HFFc6 (cell line): ENCODE measurements at places on chromosomes 11 and 22. TPM values are rescaled to one million over a fixed set of nuclear protein-coding genes. Genes with fewer than 3 reads are reported as not detected.

GRCh38 chr11:11089805-11090204, 232.0 kb upstream of the ZBED5 start:
- DNase-seq: no peak
- no peak overlapping the region for H3K27ac ChIP-seq
- peaks cover 10% of the 10 kb centered on the region for H3K27me3 ChIP-seq

GRCh38 chr22:47301820-47302475, 539.5 kb downstream of the TBC1D22A start:
- H3K27ac ChIP-seq: no peak overlapping the region
- H3K36me3 ChIP-seq: no peaks in the 10 kb centered on the region
- no peak for DNase-seq
- H3K27me3 ChIP-seq: no peaks in the 10 kb centered on the region; the same call in none of the 2 replicates
- no peak overlapping the region for H3K4me3 ChIP-seq
- H3K4me1 ChIP-seq: peaks cover 2% of the 10 kb centered on the region; the same call in 1 of the 2 replicates

GRCh38 chr11:92322225-92322624, 97.6 kb downstream of the FAT3 start:
- DNase-seq: peak; percentile 65
- peaks cover 17% of the 10 kb centered on the region for H3K4me1 ChIP-seq
- no peaks in the 10 kb centered on the region for H3K27me3 ChIP-seq

DNA sequence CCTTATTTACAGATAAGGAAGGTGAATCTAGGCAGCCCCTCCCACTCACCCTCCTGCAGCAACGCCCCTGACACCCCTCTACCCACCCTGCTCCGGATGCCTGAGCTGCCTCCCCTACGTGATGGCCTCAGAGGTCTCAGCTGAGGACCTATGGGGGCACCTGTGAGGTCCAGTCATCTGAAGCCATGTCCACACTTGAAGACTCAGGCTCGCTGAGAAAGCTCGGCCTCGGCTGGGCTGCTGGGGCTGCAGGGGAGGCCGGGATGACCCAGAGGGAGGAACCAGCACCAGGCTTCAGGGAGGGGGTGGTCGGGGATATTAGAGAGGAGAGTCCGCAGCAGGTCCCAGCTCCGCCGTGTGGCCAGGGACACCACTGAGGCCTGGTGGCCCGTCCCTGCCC, 92.8 kb downstream of the BRD1 start:
- no peak for DNase-seq
- H3K4me3 ChIP-seq: no peak overlapping the region
- peaks cover 10% of the 10 kb centered on the region for H3K27me3 ChIP-seq
- no peaks in the 10 kb centered on the region for H3K4me1 ChIP-seq

Gene MAPK12
- 34.7 to 44.2 TPM (median 39.5 TPM) in 3 replicates for total RNA-seq

- H3K36me3 ChIP-seq: peaks cover 23% of the 10 kb centered on the region
- no peak overlapping the region for H3K4me3 ChIP-seq
- no peak overlapping the region for H3K27ac ChIP-seq
- peaks cover 2% of the 10 kb centered on the region; the same call in 1 of the 2 replicates for H3K27me3 ChIP-seq
- H3K4me1 ChIP-seq: peaks cover 9% of the 10 kb centered on the region; the same call in 1 of the 2 replicates
- DNase-seq: no peak
Observed at GRCh38 chr22:26462051-26462450, 21.5 kb downstream of the HPS4 start.

GRCh38 chr11:100940111-100940510, 189.5 kb downstream of the PGR start:
- no peak overlapping the region for H3K4me3 ChIP-seq
- no peak overlapping the region for H3K27ac ChIP-seq
- no peaks in the 10 kb centered on the region for H3K27me3 ChIP-seq
- peaks cover 5% of the 10 kb centered on the region; the same call in 1 of the 2 replicates for H3K4me1 ChIP-seq

GRCh38 chr22:45968751-45969413, 8.1 kb downstream of the WNT7B start:
- DNase-seq: peak; percentile 70
- H3K27me3 ChIP-seq: peaks cover 20% of the 10 kb centered on the region
- no peaks in the 10 kb centered on the region for H3K36me3 ChIP-seq

DNA sequence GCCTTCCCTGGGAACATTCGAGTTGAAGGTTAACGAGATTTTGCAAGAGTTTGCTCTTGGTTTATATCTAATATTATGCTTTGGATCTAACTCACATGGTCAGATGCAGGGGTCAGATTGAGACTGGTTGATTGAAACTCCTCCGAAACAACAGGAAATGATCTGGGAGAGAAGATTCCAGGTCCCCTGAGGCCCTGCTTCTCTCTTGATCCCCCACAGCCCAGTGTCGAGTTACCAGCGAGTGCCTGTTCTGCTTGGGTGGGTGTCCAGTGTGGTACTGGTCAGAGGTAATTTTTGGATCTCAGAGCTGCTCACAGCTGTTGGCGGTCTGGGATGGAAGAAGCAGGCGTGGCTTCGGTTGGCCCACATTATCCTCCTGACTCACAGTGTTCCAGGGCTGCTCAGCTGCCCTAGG, 9.2 kb downstream of the FBLN1 start:
- H3K4me1 ChIP-seq: peaks cover 79% of the 10 kb centered on the region
- H3K4me3 ChIP-seq: peak overlapping the region; percentile 76

- no peak overlapping the region for H3K27ac ChIP-seq
- no peak overlapping the region for H3K4me3 ChIP-seq
- no peaks in the 10 kb centered on the region for H3K36me3 ChIP-seq
- DNase-seq: no peak
- peaks cover 3% of the 10 kb centered on the region for H3K27me3 ChIP-seq
Observed at GRCh38 chr11:129530154-129530895, 154.7 kb downstream of the BARX2 start.

DNA sequence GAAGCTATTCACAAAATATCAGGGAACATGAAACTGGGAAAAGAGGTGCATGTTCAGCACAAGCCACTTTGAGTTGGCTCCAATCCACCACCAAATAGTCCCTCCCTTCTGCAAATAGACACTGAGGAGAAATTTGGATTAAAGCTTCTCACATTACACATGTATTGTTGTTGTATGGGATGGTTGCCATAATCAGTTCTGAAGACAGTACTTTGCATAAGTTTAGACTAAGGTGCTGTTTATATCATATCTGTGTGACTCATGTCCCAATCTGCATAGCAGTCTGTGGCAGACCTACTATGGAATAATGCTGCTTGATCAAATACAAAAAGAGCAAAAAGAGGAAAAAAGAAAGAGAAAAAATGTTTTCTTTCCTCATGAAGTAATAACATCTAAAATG, 376.7 kb upstream of the DDI1 start:
- H3K4me3 ChIP-seq: no peak overlapping the region
- no peaks in the 10 kb centered on the region; the same call in 1 of the 2 replicates for H3K27me3 ChIP-seq
- H3K27ac ChIP-seq: no peak overlapping the region
- H3K4me1 ChIP-seq: peaks cover 30% of the 10 kb centered on the region

Gene TMEM179B
- 48.8 to 61.3 TPM (median 60.8 TPM) in 3 replicates for total RNA-seq

Gene DDTL
- 0.45 to 0.51 TPM (median 0.47 TPM) in 3 replicates for total RNA-seq

GRCh38 chr22:25192406-25192805, 7.3 kb upstream of the CRYBB3 start:
- no peak for DNase-seq
- no peak overlapping the region for H3K4me3 ChIP-seq
- H3K36me3 ChIP-seq: no peaks in the 10 kb centered on the region; the same call in 1 of the 2 replicates

Gene CSF2RB
- 0.67 to 3.1 TPM (median 1.1 TPM) in 3 replicates for total RNA-seq

DNA sequence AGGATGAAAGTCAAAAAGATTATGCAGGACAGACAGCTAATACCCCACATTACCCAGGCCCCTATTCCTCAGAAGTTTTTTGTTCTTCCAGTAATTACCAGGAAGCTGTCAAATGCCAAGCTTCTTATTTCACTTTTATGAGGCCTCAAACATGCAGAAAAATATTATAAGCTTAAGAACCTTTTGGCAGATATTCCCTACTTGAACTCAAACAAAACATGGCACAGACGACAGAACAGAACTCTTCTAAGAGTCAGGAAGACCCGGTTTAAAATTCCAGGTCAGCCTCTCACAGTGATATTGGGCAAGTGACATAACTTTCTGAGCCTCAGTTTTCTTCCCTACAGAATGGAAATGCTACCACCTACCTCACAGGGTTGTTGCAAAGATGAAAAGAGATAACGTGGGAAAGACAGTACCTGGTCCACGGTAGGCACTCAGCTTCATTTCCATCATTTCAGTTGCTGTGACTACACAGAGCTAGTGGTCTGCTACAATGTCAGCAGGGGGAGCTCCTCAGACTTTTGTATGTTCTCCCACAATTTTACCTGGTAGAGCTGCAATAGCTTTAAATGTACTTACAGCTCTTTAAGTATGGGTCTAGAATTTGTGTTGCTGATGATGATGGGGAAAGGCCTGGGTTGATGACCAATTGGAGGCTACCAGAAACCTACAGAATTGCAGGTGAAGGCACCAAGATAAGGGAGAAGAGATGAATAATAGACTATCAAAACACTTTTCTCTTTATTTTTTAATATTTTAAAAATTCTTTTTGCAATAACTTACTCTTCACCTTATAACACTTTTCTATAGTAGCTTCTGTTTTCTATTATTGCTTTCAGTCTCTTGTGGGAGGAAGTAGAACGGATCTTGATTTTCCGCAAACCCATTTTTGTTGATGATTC, 98.3 kb upstream of the CHRM4 start:
- no peak overlapping the region; the same call in 1 of the 2 replicates for H3K4me3 ChIP-seq
- peak; percentile 39 for DNase-seq
- H3K4me1 ChIP-seq: peaks cover 29% of the 10 kb centered on the region
- 0 out of 2 replicates have a peak, but pooled peaks cover 4% of the 10 kb centered on the region for H3K36me3 ChIP-seq
- peak overlapping the region; percentile 37; the same call in 1 of the 2 replicates for H3K27ac ChIP-seq

DNA sequence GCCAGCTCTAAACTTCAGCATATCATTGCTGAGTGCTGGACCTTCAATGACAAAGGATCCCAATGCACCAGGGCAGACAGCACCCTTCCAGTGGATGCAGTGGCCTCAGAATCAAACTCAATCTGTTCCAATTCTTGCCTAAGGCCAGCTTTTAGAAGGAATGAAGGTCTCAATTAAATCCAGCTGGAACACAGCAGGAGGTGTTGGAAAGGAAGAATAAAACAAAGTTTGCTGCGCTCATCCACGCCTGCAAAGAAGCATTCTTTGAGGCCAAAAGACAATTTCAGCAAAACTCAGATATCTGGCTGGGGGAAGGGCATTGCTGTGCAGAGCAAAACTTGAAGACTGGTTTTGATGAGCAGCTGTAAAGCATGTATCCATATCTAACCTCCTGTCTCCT, 120.7 kb downstream of the CCDC81 start:
- H3K36me3 ChIP-seq: no peaks in the 10 kb centered on the region
- H3K4me3 ChIP-seq: no peak overlapping the region
- peaks cover 10% of the 10 kb centered on the region for H3K4me1 ChIP-seq
- DNase-seq: no peak

- H3K4me1 ChIP-seq: peaks cover 58% of the 10 kb centered on the region
- H3K4me3 ChIP-seq: no peak overlapping the region
- peaks cover 1% of the 10 kb centered on the region; the same call in 1 of the 2 replicates for H3K27me3 ChIP-seq
- no peaks in the 10 kb centered on the region; the same call in 1 of the 2 replicates for H3K36me3 ChIP-seq
Observed at GRCh38 chr22:26555478-26555877, 34.5 kb downstream of the TPST2 start.

Gene ZFP91
- 45.3 to 61.7 TPM (median 48.4 TPM) in 3 replicates for total RNA-seq

Gene RIC3
- total RNA-seq: not detected in 2 replicates

DNA sequence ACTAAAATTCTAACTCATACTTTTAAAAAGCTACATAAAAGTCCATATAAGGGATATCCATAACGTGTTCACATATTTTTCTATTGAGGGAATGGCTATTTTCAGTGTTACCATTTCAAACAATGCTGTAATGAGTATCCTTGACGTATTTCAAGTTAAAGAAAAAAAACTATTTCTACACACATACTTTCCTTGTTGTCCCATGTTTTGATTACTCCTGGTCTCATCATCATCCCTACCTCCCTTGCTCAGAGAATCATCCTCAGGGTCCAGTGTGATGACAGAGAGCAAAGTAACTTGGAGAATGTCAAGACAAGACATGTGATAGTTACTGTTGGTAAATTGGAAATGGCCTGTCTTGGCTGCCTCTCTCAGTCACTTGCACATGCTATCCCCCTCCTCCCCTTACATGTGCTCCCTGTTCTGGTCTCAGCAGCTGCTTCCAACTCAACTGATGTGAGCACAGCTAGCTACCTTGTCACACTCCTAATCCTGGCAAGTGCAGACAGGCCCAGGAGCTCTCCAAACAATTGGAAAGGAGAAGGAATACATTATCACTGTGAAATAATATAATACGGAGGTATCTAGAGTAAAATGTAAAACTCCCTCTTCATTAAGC, 21.8 kb downstream of the NUMA1 start:
- no peaks in the 10 kb centered on the region for H3K27me3 ChIP-seq
- H3K4me3 ChIP-seq: peak overlapping the region; percentile 35
- H3K36me3 ChIP-seq: peaks cover 19% of the 10 kb centered on the region
- peak overlapping the region; percentile 88 for H3K27ac ChIP-seq
- peaks cover 20% of the 10 kb centered on the region for H3K4me1 ChIP-seq

GRCh38 chr11:9740202-9740883, 76.5 kb downstream of the SWAP70 start:
- no peak overlapping the region for H3K27ac ChIP-seq
- no peak overlapping the region; the same call in 1 of the 2 replicates for H3K4me3 ChIP-seq
- DNase-seq: no peak
- H3K4me1 ChIP-seq: peaks cover 19% of the 10 kb centered on the region
- peaks cover 53% of the 10 kb centered on the region for H3K36me3 ChIP-seq
- H3K27me3 ChIP-seq: no peaks in the 10 kb centered on the region

GRCh38 chr22:19825904-19826618, 28.6 kb downstream of the GNB1L start:
- no peak overlapping the region for H3K27ac ChIP-seq
- peaks cover 2% of the 10 kb centered on the region; the same call in 1 of the 2 replicates for H3K27me3 ChIP-seq
- no peaks in the 10 kb centered on the region for H3K36me3 ChIP-seq
- no peak for DNase-seq
- no peaks in the 10 kb centered on the region for H3K4me1 ChIP-seq

DNA sequence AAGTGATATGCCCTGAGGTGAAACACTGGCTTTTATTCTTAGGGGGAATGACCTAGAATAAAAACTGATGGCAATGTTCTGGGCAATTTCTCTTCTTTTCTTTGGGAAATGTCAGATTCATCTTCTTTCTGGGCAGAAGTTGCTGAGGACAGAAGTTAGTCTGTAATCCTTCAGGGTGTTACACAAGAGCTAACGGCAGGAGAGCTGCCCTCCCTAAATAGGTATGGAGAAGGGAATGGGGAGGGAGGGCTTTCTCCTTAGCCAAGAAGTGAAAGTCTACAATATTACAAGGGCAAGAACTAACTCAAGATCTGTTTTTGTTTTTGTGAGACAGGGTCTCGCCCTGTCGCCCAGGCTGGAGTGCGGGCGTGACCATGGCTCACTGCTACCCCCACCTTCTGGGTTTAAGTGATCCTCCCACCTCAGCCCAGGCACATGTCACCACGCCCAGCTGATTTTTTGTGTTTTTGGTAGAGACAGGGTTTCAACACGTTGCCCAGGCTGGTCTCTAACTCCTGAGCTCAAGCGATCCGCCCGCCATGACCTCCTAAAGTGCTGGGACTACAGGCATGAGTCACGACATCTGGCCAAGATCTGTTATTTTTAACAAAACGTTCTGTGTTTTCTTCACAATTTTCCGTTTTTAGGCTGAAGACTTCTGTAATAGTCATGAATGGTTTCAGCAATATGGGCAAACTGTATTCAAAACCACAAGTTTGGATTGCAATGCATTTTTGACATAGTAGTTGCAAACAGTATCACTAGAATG, 7.2 kb downstream of the PIWIL4 start:
- DNase-seq: peak; percentile 69
- H3K27ac ChIP-seq: peak overlapping the region; percentile 78
- H3K27me3 ChIP-seq: no peaks in the 10 kb centered on the region; the same call in none of the 2 replicates
- peak overlapping the region; percentile 79 for H3K4me3 ChIP-seq
